RPMI7951 (cell line): ENCODE measurements at places on chromosomes 11 and 22. TPM values are rescaled to one million over a fixed set of nuclear protein-coding genes. Genes with fewer than 3 reads are reported as not detected.

GRCh38 chr11:5159806-5160205 is 5.2 kb upstream of the OR52A1 start:
- no peak for DNase-seq

The SCGB1D2 gene
- not detected in 2 replicates for total RNA-seq

GRCh38 chr22:19715188-19715930 is 1.1 kb downstream of the SEPTIN5 start:
- no peak for DNase-seq

DNA sequence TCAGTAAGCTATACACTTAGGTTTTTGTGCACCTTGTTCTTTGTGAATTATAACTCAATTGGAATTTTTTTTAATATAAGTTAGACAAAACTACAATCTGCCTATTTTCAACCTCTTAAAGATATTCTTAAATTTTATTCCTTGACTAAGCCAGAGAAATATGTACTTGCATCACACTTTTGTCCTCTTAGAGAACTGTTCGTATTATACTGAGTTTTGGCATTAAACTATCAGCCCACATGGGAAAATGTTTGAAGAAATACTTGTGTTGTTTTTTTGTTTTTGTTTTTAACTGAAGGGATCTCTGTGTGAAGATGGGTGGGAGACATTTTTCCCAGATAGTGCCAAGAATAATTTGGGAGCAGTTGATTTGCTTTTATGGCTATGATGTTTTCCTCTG is 25.3 kb downstream of the CEP295 start:
- no peak for DNase-seq

DNA sequence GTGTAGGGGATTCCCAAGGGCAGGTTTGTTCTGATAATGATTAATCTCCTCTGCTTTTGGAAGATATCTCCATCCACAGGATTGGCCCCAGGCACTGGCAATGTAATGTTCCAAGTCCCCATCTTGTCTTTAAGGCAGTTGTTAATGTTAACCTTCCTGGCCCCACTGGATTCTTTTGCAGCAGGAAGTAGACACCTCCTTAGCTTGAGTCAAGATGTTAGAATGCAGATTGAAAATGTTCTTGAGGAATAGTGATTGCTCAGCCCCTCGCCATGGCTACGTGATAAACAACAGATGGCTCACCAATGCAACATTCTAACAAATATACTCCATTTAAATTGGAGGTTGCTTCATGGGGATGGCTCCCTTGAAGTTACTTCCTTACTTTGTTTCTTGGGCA is 7.3 kb downstream of the HEPHL1 start:
- peak; percentile 89 for DNase-seq

The BEST1 gene
- total RNA-seq, result 0.10 and 0.12 TPM in 2 replicates
